ENCODE measurements at places on chromosomes 7 and 10. TPM values are rescaled to one million over a fixed set of nuclear protein-coding genes. Genes with fewer than 3 reads are reported as not detected.
A peak's percentile ranks its signal among the peaks of the same experiment; 100 is the strongest.

The ASZ1 gene
- not detected for total RNA-seq

The GRID2IP gene
- 1.6 TPM for total RNA-seq

The RBP3 gene
- not detected for total RNA-seq

The LEP gene
- not detected for total RNA-seq

DNA sequence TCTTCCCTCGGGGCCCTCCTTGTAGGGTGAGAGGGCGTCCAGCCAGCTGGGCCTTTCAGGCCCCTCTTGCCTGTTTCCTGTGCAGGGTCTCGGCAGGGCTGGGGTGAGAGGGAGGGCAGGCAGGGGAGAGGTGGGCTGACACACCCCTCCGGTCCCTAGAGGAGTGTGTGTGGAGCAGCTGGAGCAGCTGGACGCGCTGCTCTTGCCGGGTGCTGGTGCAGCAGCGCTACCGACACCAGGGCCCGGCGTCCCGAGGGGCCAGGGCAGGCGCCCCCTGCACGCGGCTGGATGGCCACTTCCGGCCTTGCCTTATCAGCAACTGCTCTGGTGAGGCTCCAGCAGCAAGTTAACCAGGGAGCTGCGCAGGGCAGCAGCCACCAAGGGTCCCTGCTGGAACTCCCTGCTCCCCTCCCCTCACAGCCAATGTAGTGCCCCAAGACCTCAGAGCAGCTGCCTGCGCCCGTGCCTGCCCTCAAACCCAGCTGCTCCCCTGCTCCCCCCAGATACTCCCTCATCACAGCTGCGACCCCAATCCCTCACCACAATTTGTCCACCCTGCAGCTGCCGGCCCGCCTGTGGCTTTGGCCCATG lies 15.7 kb upstream of the ZNF862 start:
- no peak for DNase-seq
- H3K4me1 ChIP-seq = no peaks in the 10 kb centered on the region
- no peaks in the 10 kb centered on the region for H3K36me3 ChIP-seq
- no peak overlapping the region for H3K4me3 ChIP-seq

DNA sequence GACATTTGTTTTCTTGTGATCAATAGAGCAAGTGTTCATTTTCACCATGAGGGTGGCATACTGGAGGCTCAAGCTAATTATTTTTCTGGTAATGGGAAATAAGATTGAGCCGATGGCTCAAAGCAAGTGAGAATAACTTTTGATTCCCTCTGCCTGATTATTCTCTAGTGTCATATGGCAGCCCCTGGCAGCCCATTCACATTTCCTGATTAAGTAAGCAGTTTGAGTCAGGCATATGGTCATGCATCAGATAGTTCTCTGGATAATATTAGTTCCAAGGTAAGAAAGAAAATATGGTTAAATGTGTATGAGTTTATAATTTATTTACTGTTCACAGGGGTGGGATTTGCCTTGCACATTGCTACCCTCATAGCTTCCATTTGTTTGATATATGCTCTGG lies 109.2 kb downstream of the DYNC1I1 start:
- H3K27me3 ChIP-seq = peaks cover 12% of the 10 kb centered on the region
- H3K27ac ChIP-seq = no peak overlapping the region
- H3K4me1 ChIP-seq = peaks cover 3% of the 10 kb centered on the region

DNA sequence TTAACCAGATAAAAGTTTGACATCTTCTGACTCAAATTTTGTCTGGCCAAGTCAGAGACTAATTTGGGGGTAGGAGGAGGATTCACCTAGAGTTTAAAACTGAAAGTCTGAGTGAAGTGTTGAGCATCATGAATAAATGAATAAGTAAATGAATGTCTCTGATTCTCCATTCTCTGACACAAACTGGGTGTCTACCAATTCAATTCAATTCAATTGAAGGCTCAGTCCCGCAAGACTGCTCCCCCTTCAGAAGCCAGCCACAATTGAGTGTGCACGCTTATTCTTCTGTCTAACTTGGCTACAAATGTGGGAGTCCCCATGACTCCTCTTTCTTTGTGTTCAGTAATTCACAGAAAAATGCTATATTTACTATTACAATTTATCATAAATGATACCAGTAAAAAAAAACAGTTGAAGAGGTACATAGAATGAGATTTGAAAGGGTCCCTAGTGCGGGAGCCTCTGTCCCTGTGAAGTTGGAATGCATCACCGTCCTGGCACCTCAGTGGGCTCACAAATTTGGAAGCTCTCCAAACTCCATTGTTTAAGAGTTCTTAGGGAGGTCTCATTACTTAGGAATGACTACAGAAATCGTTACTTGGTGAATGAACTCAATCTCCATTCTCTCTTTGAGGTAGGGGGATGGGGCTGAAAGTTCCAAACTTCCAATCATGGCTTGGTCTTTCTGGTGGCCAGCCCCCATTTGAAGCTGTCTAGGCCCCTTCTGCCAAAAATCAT lies 243.7 kb upstream of the PHYHIPL start:
- no peak overlapping the region for H3K27ac ChIP-seq
- peaks cover 15% of the 10 kb centered on the region for H3K4me1 ChIP-seq
- DNase-seq = no peak
- H3K36me3 ChIP-seq = no peaks in the 10 kb centered on the region

The GRM3 gene
- 0.46 TPM for total RNA-seq

DNA sequence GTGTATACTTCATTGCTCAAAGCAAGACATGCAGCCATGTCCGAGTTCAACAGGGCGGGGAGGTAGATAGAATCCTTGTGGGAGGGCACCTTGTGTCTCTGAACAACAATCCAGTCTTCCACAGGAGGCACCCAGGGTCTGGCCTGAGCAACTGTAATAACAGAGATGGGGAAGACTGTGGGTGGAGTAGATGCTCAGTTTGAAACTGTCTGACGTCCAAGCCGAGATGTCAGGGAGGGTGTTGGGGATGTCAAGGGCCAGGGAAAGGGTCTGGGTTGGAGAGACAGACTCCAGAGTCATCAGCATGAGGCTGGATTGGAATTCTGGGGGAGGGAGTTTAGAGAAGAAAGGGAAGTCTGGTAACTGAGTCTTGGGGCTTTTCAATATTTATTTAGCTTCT lies 88.0 kb downstream of the FANK1 start:
- H3K4me1 ChIP-seq = peaks cover 11% of the 10 kb centered on the region
- no peak overlapping the region for H3K27ac ChIP-seq
- no peak for DNase-seq
- H3K36me3 ChIP-seq = peaks cover 4% of the 10 kb centered on the region
- H3K27me3 ChIP-seq = no peaks in the 10 kb centered on the region

- no peak for DNase-seq
- H3K36me3 ChIP-seq = peaks cover 34% of the 10 kb centered on the region
- no peaks in the 10 kb centered on the region for H3K27me3 ChIP-seq
Measured at GRCh38 chr10:99754670-99755069, 22.6 kb downstream of the CUTC start.

The ADIRF gene
- not detected for total RNA-seq

- peaks cover 3% of the 10 kb centered on the region for H3K36me3 ChIP-seq
- H3K27ac ChIP-seq = no peak overlapping the region
- H3K4me1 ChIP-seq = no peaks in the 10 kb centered on the region
- H3K27me3 ChIP-seq = no peaks in the 10 kb centered on the region
Measured at GRCh38 chr7:121276313-121276712, 52.5 kb upstream of the WNT16 start.

DNA sequence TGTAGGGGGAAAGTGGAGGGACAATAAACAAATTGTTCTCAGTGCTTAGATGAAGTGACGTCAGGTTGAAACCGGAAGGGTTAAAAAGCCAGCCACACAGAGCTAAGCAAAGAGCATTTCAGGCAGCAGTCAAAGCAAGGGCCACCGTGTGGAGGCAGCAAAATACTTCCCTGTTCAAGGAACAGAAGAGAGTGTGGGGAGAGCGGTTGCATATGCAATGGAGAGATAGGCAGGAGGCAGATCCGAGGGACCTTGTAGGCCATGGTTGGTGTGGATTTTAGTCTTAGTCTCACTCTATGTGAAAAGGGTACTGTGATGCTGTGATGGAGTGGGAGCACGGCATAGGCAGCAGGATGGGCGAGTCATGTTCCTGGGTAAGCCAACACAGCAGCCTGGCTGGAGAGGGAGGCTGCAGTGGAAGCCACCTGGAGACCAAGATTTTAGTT lies 3.8 kb upstream of the STN1 start:
- H3K4me1 ChIP-seq = peaks cover 17% of the 10 kb centered on the region
- no peaks in the 10 kb centered on the region for H3K27me3 ChIP-seq
- H3K36me3 ChIP-seq = no peaks in the 10 kb centered on the region
- H3K27ac ChIP-seq = no peak overlapping the region
- H3K4me3 ChIP-seq = no peak overlapping the region
- no peak for DNase-seq

GRCh38 chr7:129417073-129417472 lies 17.2 kb upstream of the STRIP2 start:
- no peak overlapping the region for H3K4me3 ChIP-seq
- no peaks in the 10 kb centered on the region for H3K4me1 ChIP-seq
- no peaks in the 10 kb centered on the region for H3K27me3 ChIP-seq
- DNase-seq = no peak
- H3K27ac ChIP-seq = no peak overlapping the region
- H3K36me3 ChIP-seq = peaks cover 21% of the 10 kb centered on the region

GRCh38 chr10:50527442-50528043 lies 96.2 kb downstream of the SGMS1 start:
- peaks cover 5% of the 10 kb centered on the region for H3K4me1 ChIP-seq
- H3K36me3 ChIP-seq = no peaks in the 10 kb centered on the region
- H3K27ac ChIP-seq = no peak overlapping the region
- no peak for DNase-seq
- no peak overlapping the region for H3K4me3 ChIP-seq

DNA sequence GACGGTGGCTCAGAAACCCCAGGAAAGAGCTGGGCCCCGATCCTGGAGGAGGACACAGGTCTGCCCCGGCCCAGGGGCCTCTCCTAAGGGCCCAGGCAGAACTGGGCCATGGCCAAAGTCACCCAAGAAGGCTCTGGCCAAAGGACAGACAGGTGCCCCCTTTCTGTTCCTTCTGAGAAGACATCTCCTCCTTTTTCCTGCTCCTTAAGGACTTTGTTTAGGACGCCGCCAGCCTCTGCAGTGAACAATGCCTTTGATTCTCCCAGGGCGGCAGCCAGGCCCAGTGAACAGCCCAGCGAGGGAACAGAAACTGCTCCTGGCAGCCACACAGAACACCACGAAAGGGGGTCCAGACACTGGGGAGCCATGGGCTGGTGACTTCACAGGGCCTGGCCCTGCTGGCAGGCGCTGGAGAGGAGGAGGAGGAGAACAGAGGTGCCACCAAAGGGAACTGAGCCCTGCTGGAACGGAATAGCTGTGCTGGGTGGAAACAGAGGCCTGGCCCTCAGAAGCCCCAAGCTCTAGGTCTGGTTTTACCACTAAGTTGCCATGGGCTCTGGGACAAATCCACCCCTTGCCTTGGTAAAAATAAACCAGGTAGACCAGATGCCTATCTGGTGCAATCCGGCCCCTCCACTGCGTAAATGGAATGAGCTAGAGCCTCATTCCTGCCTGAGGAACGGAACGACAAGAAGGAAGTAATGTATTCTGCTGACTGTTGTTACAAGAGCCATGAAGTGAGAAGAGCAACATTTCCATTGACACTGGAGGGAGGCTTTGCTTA lies 163.3 kb upstream of the RHEB start:
- no peaks in the 10 kb centered on the region for H3K27me3 ChIP-seq
- H3K4me3 ChIP-seq = no peak overlapping the region
- H3K4me1 ChIP-seq = peaks cover 17% of the 10 kb centered on the region
- DNase-seq = no peak

The CNNM1 gene
- total RNA-seq = 2.0 TPM

GRCh38 chr10:18306031-18306430 lies 165.8 kb downstream of the CACNB2 start:
- H3K27me3 ChIP-seq = no peaks in the 10 kb centered on the region
- H3K4me3 ChIP-seq = no peak overlapping the region
- no peaks in the 10 kb centered on the region for H3K36me3 ChIP-seq
- no peak for DNase-seq
- no peaks in the 10 kb centered on the region for H3K4me1 ChIP-seq

- H3K27me3 ChIP-seq = peaks cover 6% of the 10 kb centered on the region
- H3K4me1 ChIP-seq = no peaks in the 10 kb centered on the region
- no peak for DNase-seq
- H3K36me3 ChIP-seq = no peaks in the 10 kb centered on the region
- no peak overlapping the region for H3K27ac ChIP-seq
Measured at GRCh38 chr7:136023134-136023869, 46.1 kb upstream of the MTPN start.

- no peak for DNase-seq
- no peaks in the 10 kb centered on the region for H3K36me3 ChIP-seq
- no peak overlapping the region for H3K4me3 ChIP-seq
- no peak overlapping the region for H3K27ac ChIP-seq
- H3K4me1 ChIP-seq = no peaks in the 10 kb centered on the region
Measured at GRCh38 chr10:23203369-23204325, 11.5 kb downstream of the PTF1A start.

- no peak overlapping the region for H3K27ac ChIP-seq
- H3K36me3 ChIP-seq = peaks cover 3% of the 10 kb centered on the region
- H3K4me1 ChIP-seq = peaks cover 7% of the 10 kb centered on the region
- no peak overlapping the region for H3K4me3 ChIP-seq
- no peak for DNase-seq
- H3K27me3 ChIP-seq = no peaks in the 10 kb centered on the region
Measured at GRCh38 chr10:114577133-114577532, 80.9 kb downstream of the ABLIM1 start.

DNA sequence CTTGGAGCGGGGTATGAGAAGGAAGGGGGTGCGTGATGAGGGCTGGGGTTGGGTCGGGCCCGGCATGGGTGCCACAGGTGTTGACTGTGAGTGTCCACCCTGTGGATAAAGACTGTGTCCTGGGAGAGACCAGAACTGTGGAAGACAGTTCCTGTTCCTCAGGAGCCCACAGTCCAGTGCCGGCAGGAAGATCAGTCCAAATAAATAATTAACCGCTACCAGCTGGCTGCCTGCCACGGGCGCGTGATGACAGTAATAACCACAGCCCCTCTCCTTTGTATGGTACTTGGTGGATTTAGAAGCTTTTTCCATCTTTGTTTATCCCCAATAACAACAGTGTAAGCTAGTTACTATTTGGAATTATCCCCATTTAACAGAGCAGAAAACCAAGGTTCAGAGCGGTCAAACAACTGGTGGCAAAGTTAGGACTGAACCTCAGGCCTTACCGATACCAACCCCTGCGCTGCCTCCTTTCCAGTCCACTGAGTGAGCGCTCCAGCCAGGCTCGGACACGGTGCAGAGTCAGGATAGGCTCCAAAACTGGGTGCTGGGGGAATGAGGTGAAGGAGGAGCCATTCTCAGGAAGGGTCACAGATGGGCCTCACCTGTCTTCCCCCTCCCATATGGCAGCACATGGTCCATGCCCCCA lies 5.1 kb downstream of the ZMIZ1 start:
- H3K27ac ChIP-seq = peak overlapping the region; percentile 82
- H3K36me3 ChIP-seq = no peaks in the 10 kb centered on the region
- no peaks in the 10 kb centered on the region for H3K27me3 ChIP-seq
- DNase-seq = no peak

Data from type B pancreatic cell (in vitro differentiated cells).